ENCODE measurements at places on chromosomes 2 and 18.

DNA sequence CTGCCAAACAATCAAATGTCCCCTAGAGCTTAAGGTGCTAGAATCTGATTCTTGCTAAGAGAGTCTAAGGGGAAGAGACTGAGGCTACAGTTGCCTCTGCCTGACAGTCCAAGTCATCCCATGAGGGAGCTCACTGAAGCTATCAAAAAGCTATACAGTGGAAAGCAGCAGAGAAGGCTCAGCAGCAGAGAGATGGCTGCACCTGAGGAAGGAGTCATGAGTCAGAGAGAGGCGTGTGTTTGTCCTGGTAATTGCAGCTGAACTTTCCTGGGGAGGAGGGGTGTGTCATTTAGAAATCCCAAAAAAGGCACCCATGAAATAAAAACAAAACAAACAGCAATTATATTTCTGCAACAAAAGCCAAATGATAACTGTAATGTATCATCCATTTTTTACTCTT, 305.2 kb upstream of the UBE2E3 start:
- DNase-seq: no peak

GRCh38 chr2:30915486-30915885, 108.2 kb upstream of the CAPN13 start:
- DNase-seq: no peak

- DNase-seq: peak; percentile 62
Observed at GRCh38 chr18:60044290-60045006, 144.7 kb downstream of the PMAIP1 start.

- DNase-seq: no peak
Observed at GRCh38 chr2:201500534-201500933, 49.0 kb downstream of the STRADB start.

- DNase-seq: no peak
Observed at GRCh38 chr18:5036523-5036922, 160.5 kb downstream of the AKAIN1 start.

DNA sequence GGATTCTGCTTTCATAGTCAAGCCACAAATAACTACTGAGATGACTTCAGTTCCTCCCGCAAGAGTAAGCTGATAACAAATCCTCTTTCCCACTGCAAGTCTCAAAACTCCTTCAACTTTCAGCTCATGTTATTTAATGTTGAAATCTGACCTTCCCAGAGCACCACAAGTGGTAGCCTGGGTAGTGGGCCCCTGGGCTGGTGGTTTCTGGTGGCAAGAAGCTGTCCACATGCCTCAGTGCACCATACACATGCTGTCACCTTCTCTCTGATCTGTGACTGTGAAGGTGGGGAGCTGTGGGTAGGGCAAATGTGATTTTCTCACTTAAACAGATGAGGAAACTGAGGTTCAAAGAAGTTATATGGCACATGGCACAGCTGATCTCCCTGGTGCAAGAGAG, 246.1 kb upstream of the EPAS1 start:
- DNase-seq: no peak

GRCh38 chr2:237547841-237548416, 18.4 kb upstream of the PRLH start:
- DNase-seq: no peak

- DNase-seq: no peak
Observed at GRCh38 chr18:78292618-78293380, 686.8 kb upstream of the SALL3 start.

DNA sequence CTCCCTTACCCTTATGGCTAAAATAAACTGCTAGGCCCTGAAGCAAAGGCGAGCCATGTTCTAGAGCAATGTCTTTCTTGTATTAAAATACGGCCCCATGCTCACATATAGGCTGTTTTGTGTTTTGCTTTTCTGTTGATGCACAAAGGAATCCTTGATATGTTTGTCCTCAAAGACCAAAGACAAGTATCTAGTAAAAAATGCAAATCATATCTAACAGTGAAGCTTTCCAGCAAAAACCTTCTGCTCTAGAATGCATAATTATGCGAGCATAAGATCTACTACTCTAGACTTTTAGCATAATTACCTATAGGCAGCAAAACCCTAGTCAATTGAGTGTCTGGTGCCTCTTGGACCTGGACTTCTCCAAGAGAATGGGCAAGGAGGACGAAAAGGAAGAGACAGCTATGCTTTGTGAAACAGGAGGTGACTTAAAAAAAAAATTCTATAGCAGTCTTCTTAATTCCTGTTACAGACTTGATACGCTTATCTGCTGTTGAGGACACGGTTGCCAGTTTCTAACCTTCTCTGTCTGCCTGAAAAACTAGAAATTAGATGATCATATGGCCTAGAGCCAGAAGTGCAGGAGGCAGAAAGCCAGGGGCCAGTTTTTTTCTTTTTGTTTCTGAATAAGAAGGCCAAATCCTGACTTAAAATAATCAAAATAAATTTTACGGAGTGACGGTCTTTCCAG, 1.5 kb upstream of the AMMECR1L start:
- DNase-seq: no peak

DNA sequence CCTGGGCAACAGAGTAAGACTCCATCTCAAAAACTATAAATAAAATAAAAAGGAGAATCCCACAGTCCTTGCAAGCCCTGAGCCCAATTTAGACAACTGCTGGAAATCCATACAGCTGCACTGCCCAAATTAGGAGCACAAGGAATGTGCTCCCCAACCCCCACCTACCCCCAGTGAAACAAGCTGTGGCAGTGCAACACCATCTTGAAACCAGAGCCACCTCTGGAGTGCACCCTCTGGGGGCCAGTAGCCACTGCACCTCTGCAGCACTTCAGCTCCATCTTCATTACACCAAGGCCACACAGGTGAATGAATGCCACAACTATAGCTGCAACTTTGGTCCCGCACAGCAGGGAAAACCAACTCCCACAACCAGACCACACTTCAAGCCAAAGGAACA, 37.3 kb downstream of the USP34 start:
- no peak for DNase-seq

- peak; percentile 62 for DNase-seq
Observed at GRCh38 chr2:237025090-237025865, 60.4 kb upstream of the COPS8 start.

DNA sequence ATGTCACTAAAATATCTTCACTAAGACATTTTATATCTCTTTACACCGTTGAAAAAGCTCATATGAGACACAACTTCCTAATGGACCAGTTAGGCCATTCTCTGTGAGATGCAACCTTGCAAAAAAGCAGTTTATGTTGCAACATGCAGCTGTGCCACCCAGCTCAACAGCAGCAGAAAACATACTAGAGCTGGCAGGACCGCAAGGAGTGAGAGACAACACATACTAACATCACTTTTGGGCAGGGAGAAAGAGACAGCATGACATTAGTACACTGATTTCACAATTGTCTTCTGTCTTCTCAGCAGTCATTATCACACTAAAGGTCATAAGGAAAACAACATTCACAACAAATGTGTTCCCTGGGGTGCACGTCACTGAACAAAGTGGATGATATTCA, 122.9 kb downstream of the EPB41L3 start:
- no peak for DNase-seq

- no peak for DNase-seq
Observed at GRCh38 chr2:157290525-157290924, 33.0 kb downstream of the GALNT5 start.

DNA sequence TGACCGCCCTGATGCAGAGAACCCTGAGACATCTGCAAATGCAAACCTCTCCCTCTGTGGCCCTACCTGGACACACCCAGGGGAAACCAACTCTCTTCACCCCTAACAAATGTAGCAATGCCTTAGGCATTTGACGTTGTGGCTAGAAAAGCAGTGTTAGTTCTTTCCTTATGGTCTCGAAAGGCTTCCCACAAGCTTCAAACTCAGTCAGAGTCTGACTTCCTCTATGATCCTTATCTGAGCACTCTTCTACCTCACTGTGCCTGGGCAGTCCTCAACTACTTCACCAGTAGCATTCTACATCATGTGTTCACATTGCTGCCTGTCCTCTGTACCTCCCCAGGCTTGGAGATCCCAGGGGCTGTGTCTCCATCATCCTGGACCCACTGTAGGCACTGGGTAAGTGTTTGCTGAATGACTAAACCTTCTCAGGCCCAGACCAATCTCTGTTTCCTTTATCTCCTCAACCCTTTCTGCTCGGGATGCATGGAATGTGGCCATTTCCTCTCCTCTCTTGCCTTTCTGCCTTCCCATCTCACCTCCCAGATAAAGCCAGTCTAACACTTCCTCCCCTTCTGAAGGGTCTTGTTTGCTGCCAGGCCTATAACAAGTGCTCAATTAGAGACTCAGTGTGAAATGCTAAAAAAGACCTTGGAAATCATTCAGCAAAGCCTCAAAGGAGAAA, 91.7 kb upstream of the ACAA2 start:
- DNase-seq: no peak

GRCh38 chr2:177740700-177741099, 331.9 kb downstream of the PDE11A start:
- no peak for DNase-seq

- DNase-seq: no peak
Observed at GRCh38 chr2:209389171-209389618, 34.7 kb upstream of the MAP2 start.

DNA sequence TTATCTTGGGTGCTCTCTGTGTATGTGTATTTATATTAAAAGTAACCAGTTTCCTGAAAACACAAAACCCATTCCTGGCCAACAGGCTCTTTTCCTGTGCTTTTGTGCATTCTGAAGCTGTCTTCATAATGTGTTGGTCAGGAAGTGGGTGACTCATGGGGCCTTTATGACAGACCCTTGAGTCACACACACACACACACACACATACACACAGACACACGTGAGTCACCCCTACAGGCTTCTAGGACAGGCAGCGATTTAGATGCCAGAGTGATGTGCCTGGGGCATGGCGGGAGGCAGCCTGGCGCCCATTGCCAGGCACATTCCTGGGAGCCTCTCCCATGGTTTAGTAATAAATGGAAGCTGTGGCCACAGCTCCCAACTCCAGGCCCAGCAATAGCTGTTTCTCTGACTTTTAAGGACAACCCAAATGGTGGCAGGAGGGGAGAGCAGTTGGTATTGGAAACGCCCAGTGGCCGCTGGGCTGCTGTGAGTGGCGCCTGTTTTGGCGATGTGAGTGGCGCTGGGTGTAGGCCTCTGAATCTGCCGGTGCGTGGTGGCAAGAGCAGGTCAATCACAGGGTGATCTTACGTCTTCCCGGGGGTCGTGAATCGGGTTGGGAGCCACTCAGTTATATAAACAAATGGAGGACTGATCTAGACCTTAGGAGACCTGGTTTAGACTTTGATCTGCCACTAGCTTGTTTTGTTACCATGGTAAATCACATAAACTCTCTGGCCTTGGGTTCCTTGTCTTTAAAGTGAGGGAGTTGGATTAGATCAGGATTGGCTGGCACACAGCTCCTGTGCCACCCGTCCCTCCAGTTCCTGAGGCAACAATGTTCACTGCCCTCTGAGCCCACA, 150.7 kb upstream of the DLX2 start:
- peak; percentile 93 for DNase-seq

GRCh38 chr18:46621111-46621766, 35.8 kb downstream of the LOXHD1 start:
- DNase-seq: no peak

GRCh38 chr18:48367557-48367956, 41.6 kb downstream of the ZBTB7C start:
- DNase-seq: no peak

DNA sequence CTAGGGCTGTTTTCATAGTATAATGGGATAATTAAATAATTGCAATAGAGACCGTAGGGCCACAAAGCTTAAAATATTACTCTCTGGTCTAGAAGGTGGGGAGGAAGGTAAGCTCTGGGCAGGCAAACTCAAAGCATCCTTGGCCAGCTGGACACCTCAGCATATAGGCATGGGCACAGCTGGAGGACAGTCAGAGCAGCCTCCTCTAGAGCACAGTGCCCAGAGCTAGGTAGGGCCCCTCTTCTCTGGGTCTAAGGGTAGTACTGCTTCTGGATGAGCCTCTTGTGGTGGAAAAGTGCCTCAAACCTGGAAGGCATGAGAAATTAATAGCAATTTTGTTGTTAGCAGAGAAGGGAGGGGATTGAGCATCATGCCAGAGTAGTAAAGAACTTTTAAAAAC, 291.3 kb upstream of the FBXO11 start:
- no peak for DNase-seq

DNA sequence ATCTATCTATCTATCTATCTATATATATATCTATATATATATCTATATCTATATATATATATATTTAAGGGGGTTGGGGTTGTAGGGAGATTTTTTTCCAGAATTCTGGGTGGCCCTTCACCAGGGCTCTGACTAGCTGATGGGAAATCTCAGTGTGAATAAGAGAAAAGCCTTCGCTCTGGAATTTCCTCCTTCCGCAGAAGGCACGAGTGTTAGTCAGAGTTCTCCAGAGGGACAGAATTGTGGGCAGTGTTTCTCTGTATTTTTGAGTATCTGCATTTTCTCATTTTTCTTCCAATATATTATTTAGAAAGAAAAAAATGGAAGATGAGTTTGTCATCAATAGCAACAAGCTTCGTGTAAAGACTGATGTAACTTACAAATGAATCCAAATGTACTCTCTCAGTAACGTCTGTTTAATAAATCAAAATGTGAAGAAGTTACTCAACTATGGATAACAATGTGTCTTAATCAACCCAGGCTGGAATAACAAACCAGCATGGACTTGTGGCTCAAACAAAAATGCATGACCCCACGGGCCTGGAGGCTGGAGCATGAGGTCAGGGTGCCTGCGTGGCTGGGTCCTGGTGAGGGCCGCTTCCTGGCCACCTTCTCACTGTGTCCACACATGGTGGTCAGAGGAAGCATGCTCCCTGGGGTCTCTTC, 10.6 kb upstream of the SNTG2 start:
- peak; percentile 27 for DNase-seq

DNA sequence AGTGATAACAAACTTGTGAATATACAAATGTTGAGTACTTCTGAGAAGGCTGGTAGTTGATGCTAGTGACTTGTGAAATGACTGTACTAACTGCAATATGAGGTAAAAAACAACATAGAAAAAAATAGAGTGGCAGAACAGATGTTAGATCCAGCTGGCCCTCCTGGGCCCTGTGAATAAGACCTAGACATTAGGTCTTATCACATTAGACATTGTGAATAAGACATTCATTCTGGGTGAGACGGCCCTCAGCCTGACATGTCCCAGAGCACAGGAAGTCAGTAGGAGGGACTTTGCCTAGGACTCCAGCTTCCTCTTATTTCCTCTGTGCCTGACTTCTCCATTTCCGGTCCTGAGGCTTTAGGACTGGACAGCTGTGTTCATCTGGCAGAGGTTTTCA, 22.9 kb downstream of the DOK1 start:
- DNase-seq: peak; percentile 29

DNA sequence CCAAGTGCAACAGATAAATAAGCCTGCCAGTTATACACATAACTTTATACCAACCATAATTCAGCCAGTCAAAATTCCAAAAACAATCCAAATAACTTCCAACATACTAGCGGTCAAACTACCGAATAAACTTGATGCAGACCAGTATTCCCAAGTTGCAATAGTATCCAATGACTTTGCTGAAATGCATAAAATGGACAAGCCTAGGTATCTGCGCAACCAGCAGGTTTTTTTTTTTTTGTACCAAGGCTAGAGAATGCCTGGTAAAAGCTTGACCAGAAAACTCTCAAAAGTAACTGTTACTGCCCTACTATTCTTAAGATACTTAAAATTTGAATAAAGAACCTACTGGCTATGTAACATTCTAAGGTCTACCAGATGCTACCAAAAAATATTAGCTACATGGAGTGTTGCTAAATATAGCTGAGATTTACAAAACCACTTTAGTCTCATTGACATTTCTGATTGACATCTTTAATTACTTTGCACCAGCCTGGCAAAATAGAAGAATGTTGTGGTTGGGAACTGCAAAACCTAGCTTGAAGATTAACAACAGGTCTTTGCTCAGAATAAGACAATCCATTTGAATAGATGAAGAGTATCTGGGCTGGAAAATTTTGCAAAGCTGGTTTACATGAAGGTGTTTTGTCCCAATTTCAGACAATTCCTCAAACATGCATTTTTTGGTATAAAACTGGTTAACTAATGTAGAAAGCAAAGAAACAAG, 7.3 kb downstream of the SRSF7 start:
- DNase-seq: no peak
